Neural crest cell (in vitro differentiated cells): ENCODE measurements at places on chromosomes 7 and 10.

DNA sequence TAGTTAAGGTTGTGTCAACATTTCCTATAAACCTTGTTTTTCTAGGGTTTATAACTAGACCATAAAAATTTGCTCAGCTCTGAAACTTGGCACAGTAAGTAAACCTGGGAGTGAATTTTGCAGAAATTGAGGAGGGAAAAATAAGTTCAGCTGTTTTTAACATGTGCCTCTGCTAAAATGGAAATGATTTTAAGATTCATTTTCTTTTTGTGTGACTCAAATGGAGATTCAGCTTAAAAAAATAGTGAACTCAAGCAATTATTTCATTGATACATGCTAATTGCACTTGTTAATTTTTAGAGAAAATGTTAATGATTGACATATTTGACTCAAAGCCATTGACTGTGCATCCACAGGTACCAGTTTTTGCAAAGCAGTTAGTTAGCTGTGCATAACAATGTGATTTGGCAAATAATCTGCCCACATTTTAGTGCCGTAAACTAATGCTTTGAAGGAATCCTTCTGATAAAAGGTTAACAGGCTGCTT lies 68.5 kb upstream of the ZNF438 start:
- no peak overlapping the region for H3K4me3 ChIP-seq
- no peak overlapping the region for H3K27ac ChIP-seq
- peaks cover 6% of the 10 kb centered on the region for H3K4me1 ChIP-seq
- no peaks in the 10 kb centered on the region for H3K27me3 ChIP-seq

DNA sequence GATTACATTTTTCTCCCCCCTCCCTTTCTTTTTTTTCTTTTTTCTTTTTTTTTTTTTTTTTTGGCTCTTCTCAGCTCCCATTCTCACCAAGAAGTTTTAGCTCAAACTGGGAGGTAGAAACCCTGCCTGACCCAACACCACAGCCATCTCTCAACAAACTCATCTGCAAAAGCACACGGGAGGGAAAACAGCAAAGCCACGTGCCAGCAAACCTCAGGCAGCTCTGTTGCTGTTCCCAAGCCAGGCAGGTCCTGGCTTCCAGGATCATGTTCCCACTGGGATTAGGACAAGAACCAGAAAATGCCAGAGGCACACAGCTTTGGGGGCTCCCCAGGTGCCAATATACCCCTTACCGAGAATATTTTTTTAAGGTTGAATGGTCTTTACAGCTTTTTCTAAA lies 56.7 kb downstream of the ITIH5 start:
- DNase-seq, result no peak
- no peak overlapping the region for H3K27ac ChIP-seq
- no peak overlapping the region for H3K4me3 ChIP-seq
- H3K27me3 ChIP-seq, result no peaks in the 10 kb centered on the region
- no peaks in the 10 kb centered on the region for H3K36me3 ChIP-seq

DNA sequence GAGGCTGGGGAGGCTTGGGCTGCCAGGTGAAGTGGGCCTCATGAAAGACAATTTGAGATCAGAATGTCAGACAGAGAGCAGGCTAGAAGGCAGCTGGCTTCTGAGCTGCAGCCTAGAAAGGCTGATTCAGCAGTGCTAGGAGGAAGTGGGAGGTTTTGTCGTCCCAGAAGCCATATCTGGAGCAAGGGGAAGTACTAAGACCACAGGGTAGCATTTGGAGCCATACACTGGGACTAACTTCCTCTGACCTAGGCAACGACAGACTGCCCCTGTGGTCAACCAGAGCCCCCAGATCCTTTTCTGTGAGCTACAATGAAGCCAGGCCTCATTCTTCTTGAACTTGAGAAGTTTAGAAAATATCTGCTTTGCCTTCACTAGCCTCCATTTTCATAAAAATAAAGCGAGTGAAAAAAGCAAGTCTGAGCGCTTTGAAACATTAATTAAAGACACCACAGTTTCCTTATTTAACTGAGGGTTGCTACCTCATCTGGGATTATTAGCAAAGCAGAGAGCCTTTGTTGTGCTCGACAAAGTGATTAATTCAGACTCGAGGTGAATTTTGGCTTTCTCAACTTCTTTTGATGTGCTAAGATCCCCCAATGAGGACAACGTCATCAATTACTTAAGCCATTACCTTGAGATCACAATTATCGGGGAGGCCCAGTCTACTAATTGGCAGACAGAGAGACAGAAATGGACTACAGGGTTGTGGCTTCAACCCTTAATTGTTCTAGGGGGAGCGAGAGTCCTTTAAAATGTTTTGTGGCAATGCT lies 26.6 kb downstream of the TBXAS1 start:
- H3K27ac ChIP-seq, result no peak overlapping the region
- H3K4me1 ChIP-seq, result peaks cover 8% of the 10 kb centered on the region
- no peak for DNase-seq
- no peak overlapping the region for H3K4me3 ChIP-seq

DNA sequence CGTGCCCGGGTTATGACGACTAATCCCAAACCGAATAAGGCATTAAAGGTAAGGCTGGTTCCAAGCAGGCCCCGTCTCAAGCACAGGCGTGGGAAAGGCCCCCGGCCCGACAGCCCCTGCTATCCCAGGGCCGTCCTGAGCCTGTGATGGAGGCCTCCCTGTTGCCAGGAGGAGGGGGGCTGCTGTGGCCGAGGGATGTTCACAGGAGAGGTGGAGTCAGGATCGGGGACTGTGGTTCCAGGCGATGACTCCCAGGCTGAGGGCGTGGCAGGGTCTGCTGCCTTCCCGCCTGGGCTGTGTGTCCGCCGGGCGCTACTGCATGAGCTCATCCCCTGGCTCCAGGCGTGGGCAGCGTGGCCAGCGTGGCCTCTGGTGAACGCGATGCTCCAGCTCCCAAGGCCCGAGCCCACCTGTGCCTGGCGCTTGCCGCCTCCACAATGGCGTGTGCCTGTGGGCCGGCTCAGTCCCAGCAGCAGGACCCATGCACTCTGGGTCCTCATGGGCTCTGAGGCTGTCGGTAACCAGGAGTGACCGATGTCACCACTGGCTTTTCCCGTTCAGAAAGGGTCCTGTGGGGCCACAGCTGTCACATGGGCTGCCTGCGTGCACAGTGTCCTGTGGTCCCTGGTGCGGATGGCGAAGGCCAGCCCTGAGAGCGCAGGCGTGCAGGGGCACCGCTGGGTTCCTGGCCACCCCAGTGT lies 8.8 kb downstream of the MAFK start:
- no peak overlapping the region for H3K27ac ChIP-seq
- DNase-seq, result no peak
- peaks cover 18% of the 10 kb centered on the region for H3K27me3 ChIP-seq
- H3K4me1 ChIP-seq, result peaks cover 11% of the 10 kb centered on the region
- no peaks in the 10 kb centered on the region for H3K36me3 ChIP-seq

- H3K4me3 ChIP-seq, result no peak overlapping the region
- H3K36me3 ChIP-seq, result peaks cover 6% of the 10 kb centered on the region
- no peak for DNase-seq
- no peaks in the 10 kb centered on the region for H3K4me1 ChIP-seq
- H3K27me3 ChIP-seq, result no peaks in the 10 kb centered on the region
Measured at GRCh38 chr7:156560075-156560474, 80.5 kb upstream of the RNF32 start.

GRCh38 chr7:52163311-52163710 lies 846.7 kb upstream of the COBL start:
- no peak for DNase-seq
- H3K36me3 ChIP-seq, result no peaks in the 10 kb centered on the region
- no peak overlapping the region for H3K4me3 ChIP-seq
- no peak overlapping the region for H3K27ac ChIP-seq

- DNase-seq, result no peak
- H3K27me3 ChIP-seq, result peaks cover 23% of the 10 kb centered on the region
- no peak overlapping the region for H3K27ac ChIP-seq
- H3K4me1 ChIP-seq, result peaks cover 16% of the 10 kb centered on the region
- no peak overlapping the region for H3K4me3 ChIP-seq
- peaks cover 6% of the 10 kb centered on the region for H3K36me3 ChIP-seq
Measured at GRCh38 chr10:1570416-1571051, 166.8 kb downstream of the ADARB2 start.
